Activated effector memory CD4-positive, alpha-beta T cell treated with Interleukin-2 at 50 U/mL for 16 hours (primary cell): ENCODE measurements at places on chromosomes 7 and 10.

GRCh38 chr7:136698231-136698630, 170.2 kb upstream of the CHRM2 start:
- no peak for DNase-seq

DNA sequence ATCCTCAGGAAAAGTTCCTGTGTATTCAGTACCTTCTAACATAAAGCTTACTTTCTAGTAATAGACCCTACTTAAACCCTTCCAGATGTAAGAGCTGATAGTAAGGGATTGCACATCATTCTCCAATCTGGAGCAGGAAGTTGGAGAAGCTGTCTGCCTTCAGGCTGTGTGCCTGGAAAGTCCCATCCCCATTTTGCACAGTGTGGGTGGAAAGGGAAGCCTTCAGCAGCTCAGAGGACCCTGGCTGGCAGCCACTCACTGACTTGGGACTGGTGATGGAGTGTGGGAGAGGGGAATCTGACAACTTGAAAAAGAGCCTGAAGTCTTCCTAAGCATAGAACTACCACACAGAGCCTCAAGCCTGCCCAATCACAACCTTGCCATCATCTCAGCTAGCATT, 164.1 kb upstream of the ADO start:
- no peak for DNase-seq

GRCh38 chr7:17598846-17599245, 300.4 kb downstream of the AHR start:
- DNase-seq, result no peak

DNA sequence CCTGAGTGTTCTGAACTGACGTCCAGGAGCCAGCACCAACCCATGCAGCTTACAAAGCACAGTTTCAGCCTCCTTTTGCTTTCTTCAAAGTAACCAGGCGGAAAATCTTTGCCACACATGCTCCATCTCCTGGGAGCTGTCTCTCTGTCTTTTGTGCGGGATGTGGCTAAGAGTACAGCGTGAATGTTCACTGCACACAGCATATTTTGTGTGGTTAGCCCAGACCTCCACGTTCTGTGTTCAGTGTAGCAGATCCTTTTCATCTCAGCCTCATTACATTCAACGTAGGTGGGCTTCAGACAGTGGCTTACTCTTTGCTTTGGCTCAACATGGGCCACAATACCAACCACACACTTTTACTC, 200.8 kb downstream of the TNS3 start:
- no peak for DNase-seq

DNA sequence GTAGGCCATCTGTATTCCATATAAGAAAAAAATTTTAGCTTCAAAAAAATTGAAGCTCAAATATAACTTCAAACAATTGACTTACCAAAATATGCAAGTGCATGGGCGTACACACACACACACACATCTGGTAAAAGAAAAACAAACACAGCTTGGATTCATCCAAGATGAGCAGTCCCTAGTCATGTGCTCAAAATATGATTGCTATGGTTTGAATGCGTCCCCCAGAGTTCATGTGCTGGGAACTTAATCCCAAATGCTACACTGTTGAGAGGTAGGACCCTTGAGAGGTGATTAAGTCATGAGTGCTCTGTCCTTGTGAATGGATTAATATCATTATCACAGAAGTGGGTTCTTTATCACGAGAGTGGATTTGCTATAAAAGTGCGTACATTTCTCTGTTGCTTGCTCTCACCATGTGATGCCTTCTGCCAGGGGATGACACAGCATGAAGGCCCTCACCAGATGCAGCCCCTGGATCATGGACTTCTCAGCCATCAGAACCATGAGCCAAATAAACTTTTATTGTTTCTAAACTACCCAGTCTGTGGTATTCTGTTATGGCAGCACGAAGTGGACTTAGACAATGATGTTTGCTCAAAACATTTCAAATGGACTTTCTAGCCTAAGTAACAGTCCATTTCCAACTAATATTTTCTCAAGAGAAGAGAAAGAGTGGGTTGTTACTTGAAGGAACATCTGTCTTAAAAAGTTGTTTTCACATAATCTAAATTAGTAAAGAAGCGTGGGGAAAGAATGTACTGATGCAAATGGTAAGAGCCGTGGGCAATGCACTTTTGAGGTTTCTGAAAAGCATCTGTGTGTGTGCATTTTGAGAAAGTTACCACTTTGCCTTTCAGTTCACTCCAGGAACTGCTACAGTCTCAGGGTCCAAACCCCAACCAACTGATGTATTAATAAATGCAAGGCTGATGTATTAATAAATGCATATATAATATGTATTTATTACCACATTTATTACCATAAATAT, 15.1 kb upstream of the SVIL start:
- DNase-seq, result no peak

GRCh38 chr10:72732521-72732920, 40.6 kb downstream of the MCU start:
- DNase-seq, result no peak

- no peak for DNase-seq
Measured at GRCh38 chr10:122413327-122413726, 38.8 kb downstream of the PLEKHA1 start.

- no peak for DNase-seq
Measured at GRCh38 chr10:124646483-124647352, 97.5 kb downstream of the FAM53B start.

- no peak for DNase-seq
Measured at GRCh38 chr7:5690931-5691473, 90.5 kb downstream of the RNF216 start.

DNA sequence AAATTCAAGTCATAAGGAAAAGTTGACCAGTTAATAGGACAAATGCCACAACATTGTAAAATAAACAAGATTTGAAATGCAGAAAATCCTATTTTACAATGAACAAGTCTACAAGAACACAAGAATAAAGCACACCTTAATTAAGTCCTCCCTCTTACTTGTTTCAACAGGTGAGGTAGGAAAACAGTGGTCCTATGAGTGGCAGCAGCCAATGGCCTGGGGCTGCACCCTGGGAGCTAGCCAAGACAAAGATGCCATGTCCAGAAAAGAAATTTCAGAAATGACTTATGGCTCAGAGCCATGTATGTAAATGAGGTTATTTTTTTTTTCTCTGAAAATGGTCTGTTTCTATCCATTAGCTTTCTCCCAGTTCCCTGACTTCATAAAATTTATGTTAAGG, 14.3 kb downstream of the KLLN start:
- DNase-seq, result no peak

DNA sequence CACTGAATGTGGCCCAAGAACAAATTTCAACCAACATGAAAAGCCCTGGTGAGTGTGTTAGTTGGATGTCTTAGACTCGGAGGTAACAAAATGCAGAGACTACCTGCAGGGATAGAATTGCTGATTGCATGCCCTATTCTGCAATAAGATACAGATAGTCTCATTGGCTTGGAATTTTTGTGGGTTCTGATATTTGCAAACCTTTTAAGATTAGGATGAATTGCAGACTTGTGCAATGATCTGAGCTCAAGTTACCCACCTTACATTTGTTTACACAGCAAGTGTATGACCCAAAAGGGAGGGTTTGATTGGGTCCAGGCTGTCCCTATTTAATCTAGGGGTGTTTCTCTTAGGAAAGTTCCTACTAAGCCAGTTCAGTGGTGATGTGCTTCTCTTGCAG, 45.4 kb downstream of the GPR37 start:
- DNase-seq, result no peak

- no peak for DNase-seq
Measured at GRCh38 chr7:71131256-71132126, 453 bp upstream of the GALNT17 start.

GRCh38 chr10:31650010-31650409, 278.6 kb downstream of the ARHGAP12 start:
- DNase-seq, result no peak

- peak; percentile 13 for DNase-seq
Measured at GRCh38 chr7:32890010-32890792, 1.4 kb downstream of the KBTBD2 start.

DNA sequence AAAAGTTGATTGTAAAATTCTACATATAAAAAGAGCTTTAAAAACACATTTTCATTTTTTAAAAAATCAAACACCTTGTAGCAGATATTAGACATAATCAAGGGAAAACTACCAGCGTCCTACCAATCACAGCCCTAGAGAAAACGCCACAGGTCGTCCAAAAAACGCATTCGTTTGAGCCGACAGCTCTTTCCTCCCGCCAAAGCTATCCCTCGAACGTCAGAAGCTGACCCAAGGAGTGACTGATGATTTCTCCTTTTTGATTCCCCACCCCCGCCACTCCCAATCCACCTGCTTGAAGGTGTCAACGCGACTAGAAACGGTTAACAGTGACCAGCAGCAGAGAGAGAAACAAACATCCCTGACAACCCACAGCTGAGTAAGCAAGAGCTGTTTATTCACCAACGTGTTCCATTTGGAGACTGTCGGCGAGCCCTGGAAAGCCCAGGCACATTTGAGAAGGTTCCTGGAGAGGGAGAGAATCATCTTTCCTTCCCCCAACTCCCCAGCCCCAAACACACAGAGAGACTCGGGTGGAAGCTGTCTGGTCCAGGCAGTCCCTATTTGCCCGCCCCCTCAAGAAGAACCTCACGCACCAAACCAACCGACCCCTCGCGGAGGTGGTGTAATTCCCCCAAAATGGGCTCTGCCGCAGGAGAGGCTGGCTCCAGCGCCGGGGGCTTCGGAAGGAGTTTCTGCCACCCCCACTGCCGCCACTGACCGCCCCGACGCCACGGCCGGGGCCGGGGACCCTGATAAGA, 622 bp downstream of the CPEB3 start:
- peak; percentile 16 for DNase-seq

DNA sequence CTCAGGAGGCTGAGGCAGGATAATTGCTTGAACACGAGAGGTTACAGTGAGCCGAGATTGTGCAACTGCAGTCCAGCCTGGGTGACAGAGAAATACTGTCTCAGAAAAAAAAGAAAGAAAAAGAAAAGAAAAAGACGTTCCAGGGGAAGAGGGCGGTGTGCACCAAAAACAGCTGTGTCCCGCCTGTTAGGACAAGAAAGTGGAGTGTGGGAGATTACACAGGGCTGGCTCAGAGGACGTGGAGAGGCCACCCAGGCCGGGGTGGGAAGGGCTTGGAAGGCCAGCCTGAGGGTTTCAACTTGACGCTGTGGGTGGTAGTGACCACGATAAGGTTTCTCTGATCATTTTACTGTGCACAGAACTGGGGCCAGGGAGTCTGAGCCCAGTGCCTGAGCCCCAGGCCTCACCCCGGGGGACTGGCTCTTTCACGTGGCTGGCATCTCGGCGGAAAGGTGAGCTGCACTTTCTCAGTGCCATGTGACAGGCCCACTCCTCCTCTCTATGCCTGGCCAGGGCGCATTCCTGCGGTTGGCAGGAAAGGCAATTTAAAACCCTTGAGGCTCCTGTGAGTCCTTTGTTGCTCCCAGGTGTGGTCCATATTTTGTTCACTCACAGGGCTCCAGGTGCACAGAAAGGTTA, 13.9 kb downstream of the RHBDD2 start:
- no peak for DNase-seq

- DNase-seq, result no peak
Measured at GRCh38 chr7:42234736-42235135, 2.3 kb downstream of the GLI3 start.

GRCh38 chr7:64996305-64996704, 5.5 kb upstream of the ZNF117 start:
- DNase-seq, result no peak

- DNase-seq, result no peak
Measured at GRCh38 chr7:33789871-33790630, 115.3 kb upstream of the BMPER start.

GRCh38 chr10:114938856-114939193, 830 bp downstream of the TRUB1 start:
- no peak for DNase-seq

- no peak for DNase-seq
Measured at GRCh38 chr7:41098402-41098801, 604.5 kb downstream of the INHBA start.

- no peak for DNase-seq
Measured at GRCh38 chr10:20893297-20893696, 3.8 kb downstream of the NEBL start.

- no peak for DNase-seq
Measured at GRCh38 chr7:47571331-47572093, 10.4 kb downstream of the TNS3 start.

GRCh38 chr7:8923164-8923806, 489.9 kb downstream of the NXPH1 start:
- DNase-seq, result no peak

DNA sequence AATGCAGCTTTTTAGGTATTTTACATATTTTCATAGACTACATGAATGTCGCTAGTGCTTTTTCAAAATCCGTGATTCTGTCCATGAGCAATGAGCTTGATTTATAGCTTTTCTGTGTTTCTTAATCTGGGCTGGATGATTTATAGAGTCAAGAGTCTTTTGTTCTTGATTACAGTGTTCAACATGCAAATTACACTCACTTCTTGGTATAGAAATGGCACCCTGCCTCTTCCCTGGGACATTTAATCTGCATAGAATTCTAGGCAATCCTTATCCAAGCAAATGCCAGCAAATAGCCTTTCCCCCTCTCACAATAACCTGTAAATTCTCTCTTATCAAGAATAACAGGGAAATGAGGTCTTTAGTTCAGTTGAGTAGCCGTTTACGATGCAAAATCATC, 246.2 kb upstream of the SEMA3C start:
- DNase-seq, result no peak

DNA sequence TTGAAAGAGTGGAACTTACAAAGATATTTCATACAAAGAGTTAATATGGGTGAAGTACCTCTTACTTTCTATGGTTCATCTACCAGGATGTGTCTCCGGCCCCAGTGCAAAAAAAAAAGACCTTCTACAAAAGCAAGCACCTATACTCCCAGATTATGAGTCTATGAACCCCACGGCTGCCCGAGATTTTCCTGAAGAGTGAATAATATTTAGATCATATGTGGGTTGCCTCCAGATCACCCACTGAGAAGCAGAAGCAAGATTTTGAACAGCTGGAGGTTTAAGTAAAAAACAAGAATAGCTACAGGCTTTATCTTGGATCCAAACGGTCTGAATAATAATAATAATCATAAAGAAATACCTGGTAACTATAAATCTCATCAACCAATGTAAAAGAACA, 207.7 kb downstream of the SKAP2 start:
- no peak for DNase-seq

DNA sequence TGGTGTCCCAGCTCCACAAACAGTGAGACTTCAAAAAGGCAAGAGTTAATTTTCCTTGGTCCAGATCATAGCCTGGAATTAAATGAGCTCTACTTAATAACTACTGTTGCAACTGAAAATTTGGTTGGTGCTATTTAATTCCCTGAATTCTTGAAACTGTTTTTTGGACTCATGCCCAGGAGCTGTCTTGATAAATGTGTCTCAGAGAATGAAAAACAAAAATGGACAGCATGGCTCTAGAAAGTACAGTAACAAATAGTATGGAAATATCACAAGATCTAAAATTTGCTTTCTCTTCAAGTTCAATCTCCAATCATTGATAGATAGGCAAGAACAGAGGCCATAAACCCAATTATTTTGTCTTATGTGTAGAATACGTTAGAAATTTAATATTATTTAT, 42.5 kb downstream of the CCDC71L start:
- no peak for DNase-seq
